ENCODE measurements at places on chromosomes 2 and 18.

- DNase-seq: no peak
These were observed 178.0 kb downstream of the MCFD2 start for GRCh38 chr2:46737577-46737976.

DNA sequence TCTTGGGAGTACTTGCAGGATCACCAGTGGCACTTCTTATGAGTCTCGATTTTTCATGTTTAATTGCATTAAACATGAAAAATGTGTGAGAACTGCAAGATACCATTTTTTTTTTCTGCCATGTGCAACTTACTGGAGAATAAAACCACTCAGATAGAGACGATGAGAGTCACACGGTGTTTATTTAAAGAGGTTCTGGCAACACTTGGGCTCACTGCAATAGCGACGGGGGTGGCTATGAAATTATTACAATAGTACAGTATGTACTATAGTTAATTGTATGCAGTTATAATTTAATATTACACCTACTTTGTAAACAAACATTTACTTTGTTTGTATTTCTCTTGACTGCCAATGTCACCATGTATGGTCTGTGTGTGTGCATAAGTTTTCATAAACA lies 479.8 kb downstream of the NUP35 start:
- no peak for DNase-seq

GRCh38 chr2:236168110-236169080 lies at the start of gene GBX2:
Gene GBX2, minus strand, starts transcription at chr2:236168386. Its CDS starts 415 bp downstream, at chr2:236167971.
- DNase-seq: peak; percentile 40

DNA sequence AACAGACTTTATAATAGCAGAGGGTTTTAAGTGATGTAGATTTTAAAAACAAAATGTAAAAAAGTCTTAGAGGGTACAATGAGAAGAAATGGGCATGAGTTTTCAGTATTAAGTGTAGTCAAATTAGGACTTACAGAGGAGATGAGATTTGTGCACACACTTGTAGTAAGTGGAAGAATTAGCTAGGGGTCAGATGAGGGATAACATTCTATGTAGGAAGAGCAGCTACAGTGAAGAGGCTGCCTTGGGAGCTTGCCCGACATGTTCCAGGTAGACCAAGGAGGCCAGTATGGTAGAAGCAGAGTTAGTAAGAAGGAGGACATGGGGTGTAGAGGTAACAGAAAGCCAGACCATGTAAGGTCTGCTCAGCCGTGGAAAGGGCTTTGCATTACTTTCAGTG lies 189.2 kb upstream of the DSEL start:
- no peak for DNase-seq

GRCh38 chr18:28504066-28504465 lies 327.1 kb upstream of the CDH2 start:
- no peak for DNase-seq

DNA sequence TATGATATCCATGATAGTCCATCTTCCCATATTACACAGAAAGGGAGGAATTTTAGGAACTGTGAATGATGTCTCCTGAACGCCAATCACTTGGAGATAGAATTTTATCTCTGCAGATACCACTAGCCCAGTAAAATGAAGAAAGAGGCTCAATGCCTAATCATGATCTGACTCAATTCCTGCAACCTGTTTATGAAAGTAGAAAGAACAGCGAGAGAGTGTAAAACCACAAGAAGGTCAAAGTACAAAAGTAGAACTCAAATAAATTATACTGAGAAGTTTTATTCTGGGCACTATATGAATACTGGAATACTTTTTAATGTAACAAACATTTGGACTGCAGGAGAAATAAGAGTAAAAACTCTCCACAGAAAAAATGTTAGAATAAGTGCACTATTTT lies 892.1 kb upstream of the DDX18 start:
- peak; percentile 73 for DNase-seq

GRCh38 chr2:138496096-138496651 lies 5.4 kb upstream of the SPOPL start:
- no peak for DNase-seq

- no peak for DNase-seq
These were observed 214.6 kb upstream of the LRRTM1 start for GRCh38 chr2:80519121-80519643.

All from small intestine (tissue), 16 donors.